ACHN (cell line): ENCODE measurements at places on chromosomes 2 and 18.

DNA sequence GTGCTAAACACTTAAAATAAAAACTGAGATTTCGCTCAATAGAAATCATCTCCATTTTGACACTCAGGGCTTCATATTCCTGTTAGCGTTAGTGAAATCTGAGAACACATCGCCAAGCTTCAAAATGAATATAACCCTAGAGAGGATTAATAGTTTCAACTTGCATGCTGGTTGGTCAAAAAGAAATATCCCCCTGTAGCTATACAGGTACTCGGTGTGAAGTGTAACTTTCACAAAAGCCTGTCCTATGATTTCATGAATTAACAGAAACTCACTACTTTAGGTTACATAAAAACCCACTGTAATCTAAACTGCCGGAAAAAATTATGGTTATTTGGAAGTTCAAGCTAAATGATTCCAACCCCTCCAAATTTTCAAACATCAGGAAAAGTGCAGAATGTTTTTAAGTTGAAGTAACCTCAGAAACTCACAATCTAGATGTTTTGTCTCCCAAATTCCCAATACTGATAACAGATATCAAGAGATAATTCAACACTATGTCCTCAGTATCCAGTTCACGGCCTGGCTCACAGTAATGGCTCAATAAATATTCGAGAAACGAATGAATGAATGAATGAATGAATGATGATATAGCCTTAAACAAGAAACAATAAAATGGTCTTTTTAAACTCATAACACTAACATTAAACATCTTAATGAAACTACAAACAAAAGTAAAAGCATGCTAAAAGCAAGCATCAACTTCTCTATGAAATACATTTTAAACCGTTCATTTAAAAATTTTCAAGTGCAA is 2.5 kb downstream of the TLK1 start:
- no peak for DNase-seq

- DNase-seq, result no peak
Measured at GRCh38 chr2:174338671-174339560, 4.2 kb downstream of the SP9 start.

GRCh38 chr2:214107726-214108125 is 303.1 kb upstream of the VWC2L start:
- no peak for DNase-seq

DNA sequence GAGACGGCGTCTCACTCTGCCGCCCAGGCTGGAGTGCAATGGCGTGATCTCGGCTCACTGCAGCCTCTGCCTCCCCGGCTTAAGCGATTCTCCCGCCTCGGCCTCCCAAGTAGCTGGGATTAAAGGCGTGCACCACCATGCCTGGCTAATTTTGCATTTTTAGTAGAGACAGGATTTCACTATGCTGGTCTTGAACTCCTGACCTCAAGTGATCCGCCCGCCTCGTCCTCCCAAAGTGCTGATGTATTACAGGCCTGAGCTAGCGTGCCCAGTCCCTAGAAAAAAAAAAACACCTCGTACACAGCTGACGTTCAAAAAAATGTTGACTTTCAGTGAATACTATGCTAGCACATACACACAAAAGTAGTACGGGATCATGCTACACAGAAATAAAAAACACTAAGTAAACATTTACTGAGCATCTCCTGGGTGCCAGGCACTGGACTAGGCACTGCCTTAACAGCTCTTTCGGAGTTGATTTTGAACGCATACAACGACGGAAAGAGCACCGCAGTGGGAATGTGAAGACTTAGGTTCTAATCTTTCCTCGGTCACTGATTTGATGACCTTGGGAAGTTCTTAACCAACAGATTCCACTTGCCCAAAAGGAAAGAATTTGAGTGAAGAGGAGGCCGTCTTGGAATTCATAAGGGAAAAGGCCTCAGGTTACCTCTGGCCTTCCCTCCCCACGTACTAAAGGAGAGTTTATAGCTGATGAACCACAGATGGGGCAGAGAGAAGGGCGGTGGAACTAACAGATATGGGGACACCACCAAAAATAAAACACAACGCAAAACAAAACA is 1.1 kb downstream of the DNAJC27 start:
- peak; percentile 32 for DNase-seq

DNA sequence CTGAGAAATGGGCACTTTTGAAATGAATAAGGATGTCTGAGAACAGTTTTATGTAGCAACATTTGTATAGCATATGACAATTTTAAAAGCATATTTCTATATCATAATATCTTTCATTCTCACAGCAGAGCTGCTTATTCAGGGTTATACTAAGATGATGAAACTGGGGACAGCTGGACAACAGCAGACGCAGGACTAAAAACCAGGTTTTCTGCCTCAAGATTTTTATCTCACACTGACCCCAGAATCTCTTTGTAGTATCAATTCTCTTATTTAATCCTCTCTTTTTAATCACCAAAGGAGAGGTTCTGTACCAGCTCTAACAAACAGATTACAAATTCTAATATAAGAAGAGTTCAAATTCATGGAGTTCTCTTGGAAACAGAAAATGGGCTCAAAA is 74.2 kb upstream of the TFCP2L1 start:
- DNase-seq, result no peak

DNA sequence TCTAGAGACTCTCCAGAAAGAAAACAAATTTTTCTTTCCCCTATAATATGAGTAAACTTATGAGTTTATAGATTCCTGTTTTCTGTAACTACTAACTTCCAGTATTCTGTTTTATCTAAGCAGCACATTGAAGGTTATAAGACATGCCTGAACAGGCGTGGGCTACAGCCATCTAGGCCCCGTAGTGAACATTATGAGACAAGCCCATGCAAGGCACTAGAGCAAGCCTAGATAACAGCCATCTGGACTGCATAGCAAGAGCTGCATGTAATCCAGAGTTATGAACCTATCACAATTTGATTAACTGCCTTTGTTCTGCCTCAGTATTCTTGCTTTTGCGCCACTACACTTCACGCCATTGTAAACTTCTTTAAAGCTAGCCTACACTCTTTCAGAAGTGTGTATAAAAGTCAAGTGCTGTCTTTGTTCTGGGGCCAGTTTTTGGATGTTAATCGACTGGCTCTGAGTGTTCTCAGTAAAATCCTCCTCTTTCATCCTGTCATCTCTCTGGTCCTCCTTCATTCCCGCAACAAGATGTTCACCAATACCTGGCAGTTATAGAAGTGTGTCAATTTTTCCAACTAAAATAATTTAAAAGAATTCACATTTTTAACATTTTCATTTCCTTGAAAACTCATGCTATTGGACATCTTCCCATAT is 3.0 kb upstream of the SULT1C3 start:
- DNase-seq, result no peak

DNA sequence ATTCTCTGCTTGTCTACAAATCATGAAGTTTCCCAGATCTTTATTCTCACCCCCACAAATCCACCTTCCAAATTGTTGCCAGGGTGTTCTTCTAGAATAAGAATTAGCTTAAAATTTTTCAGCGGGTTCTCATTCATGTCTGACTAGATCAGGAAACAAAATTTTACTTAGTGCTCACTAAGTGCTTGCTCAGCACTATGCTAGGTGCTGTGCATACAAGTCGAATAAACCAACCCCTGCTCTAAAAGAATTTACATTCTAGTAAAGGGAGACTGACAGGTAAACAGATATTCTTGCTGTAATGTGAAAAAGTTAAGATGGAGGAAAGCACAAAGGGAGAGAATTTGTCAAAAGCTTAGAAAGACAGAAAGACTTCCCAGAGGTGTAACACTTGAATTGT is 2.4 kb upstream of the FSIP2 start:
- no peak for DNase-seq

GRCh38 chr18:67092141-67092540 is 424.4 kb downstream of the DSEL start:
- DNase-seq, result no peak

GRCh38 chr2:61737841-61738240 is 116.0 kb downstream of the FAM161A start:
- no peak for DNase-seq

GRCh38 chr2:12071318-12071717 is 324.9 kb downstream of the LPIN1 start:
- DNase-seq, result no peak

GRCh38 chr2:3075316-3075990 is 302.2 kb downstream of the EIPR1 start:
- no peak for DNase-seq

GRCh38 chr2:83340424-83340823 is 1118.7 kb downstream of the SUCLG1 start:
- DNase-seq, result no peak

- no peak for DNase-seq
Measured at GRCh38 chr18:6712401-6712800, 17.1 kb upstream of the ARHGAP28 start.

- no peak for DNase-seq
Measured at GRCh38 chr18:48922801-48923730, 27.7 kb downstream of the SMAD7 start.

- no peak for DNase-seq
Measured at GRCh38 chr2:173969886-173970285, 4.7 kb upstream of the SP3 start.

DNA sequence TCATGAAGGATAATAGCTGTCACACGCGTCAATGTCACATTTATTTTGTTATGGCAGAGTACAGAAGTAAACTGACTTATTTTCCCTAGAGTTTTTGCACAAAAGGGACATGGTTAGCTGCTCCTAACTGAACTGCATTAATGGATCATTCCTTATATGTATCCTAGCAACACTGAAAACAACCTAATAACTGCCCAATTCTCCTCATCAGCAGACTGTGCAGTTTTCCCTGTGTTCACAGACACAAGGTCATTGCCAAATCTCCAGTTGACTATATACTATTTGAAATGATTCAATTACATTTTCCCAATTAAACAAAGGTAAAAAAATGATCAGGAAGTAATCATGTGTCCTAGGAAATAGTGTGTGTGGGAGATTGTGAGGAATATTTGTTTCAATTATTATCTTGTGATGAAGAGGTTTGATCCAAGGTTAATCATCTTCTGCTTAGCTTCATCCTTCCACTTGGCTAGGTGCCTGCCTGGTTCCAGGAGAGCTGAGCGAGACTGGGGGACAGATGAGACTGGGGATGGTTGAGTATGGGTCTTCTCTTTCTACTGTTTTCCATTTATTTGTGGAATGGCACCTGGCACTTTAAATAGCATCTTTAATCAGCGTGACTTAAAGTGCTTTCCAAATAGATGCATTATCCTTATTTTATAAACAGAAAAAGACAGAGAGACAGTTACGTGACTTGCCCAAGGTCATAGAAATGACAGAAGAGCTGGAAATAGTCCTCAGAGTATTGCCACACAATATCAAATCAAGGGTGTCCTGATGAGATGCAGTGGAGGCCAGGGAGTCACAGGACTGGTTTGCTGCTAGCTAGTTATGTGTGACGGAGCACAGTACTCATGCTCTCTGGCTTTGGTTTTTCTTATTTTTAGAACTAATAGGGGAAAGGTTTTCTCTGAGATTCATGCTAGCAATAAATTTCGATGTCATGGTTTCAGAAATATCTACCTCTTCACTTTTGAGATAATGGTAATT is 335.6 kb downstream of the PIK3C3 start:
- no peak for DNase-seq

GRCh38 chr18:2978661-2979106 is 34.3 kb downstream of the LPIN2 start:
- peak; percentile 51 for DNase-seq

GRCh38 chr2:135175177-135175576 is 123.1 kb downstream of the RAB3GAP1 start:
- no peak for DNase-seq

DNA sequence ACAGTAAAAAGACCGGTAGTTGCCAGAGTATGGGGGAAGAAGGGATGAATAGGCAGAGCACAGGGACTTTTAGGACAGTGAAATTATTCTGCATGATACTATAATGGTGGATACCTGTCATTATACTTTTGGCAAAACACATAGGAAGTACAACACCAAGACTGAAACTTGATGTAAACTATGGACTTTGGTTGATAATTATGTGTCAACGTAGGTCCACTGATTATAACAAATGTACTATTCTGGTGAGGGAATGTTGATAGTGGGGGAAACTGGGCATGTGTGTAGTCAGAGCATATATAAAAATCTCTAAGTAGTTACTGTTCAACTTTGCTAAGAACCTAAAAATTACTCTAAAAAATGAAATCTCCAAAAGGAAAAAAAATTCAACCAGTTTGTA is 629.7 kb downstream of the CCDC85A start:
- DNase-seq, result no peak

DNA sequence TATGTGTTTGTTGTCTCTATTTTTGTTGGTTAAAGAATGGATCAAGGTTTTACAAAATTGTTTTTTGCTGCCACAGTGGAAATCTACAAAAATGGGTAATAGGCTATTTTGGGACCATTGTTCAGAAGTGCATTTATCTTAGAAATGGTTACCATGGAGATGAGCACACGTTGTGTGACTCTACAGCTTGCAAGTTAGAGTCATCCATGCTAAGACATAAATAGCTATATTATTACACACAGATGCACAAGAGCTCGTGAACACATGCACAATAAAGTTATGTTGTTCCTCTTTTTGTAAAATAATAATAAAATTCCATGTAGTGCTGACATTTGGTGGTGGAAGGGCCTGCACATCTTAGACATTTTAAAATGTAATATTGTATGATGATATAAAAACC is 15.5 kb upstream of the DUSP19 start:
- no peak for DNase-seq

GRCh38 chr18:4721545-4721944 is 266.4 kb upstream of the DLGAP1 start:
- no peak for DNase-seq

GRCh38 chr2:226286916-226287315 is 512.7 kb downstream of the IRS1 start:
- no peak for DNase-seq

DNA sequence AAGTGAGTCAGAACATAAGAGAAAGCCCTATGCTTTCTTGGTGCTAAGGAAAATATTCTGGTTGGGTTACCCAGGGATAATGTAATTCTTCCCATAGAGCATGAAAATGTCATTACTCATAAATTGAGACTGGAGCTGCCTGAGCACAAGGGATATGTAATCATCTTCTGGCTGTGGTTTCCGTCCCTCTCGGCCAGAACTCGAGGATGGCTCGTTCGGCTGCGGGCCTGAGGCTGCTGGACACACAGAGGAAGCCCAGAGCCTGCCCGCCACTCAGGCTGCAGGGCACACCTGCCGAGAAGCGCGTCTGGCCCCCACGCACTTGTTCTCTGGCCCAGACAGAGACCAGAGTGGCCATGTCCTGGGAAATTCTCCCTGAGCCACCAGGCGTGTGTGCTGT is 104.9 kb downstream of the ASAP2 start:
- DNase-seq, result peak; percentile 51

DNA sequence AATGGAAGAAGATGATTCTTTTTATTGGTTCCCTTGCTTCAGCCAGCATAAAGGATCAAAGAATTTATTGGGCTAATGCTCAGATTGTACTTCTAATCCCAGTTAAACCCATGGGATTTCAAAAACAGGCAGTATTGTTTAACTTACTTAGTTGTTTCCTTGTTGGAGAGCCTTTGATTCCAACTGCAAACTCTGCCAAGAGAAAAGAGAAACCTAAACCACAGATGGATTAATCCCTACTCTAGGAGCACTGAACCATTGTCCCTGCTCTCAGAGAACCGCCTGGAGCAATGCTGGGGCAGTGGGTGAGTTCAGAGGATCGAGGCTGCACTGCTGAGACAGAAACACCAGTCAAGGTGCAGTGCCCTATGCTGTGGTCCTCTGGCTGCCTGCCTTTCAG is 44.9 kb upstream of the SIGLEC15 start:
- DNase-seq, result peak; percentile 5

GRCh38 chr2:36716111-36716510 is 19.6 kb downstream of the VIT start:
- DNase-seq, result no peak

- DNase-seq, result no peak
Measured at GRCh38 chr2:78644854-78645253, 380.6 kb upstream of the REG3G start.
